ENCODE measurements at places on chromosomes 16 and 17.

DNA sequence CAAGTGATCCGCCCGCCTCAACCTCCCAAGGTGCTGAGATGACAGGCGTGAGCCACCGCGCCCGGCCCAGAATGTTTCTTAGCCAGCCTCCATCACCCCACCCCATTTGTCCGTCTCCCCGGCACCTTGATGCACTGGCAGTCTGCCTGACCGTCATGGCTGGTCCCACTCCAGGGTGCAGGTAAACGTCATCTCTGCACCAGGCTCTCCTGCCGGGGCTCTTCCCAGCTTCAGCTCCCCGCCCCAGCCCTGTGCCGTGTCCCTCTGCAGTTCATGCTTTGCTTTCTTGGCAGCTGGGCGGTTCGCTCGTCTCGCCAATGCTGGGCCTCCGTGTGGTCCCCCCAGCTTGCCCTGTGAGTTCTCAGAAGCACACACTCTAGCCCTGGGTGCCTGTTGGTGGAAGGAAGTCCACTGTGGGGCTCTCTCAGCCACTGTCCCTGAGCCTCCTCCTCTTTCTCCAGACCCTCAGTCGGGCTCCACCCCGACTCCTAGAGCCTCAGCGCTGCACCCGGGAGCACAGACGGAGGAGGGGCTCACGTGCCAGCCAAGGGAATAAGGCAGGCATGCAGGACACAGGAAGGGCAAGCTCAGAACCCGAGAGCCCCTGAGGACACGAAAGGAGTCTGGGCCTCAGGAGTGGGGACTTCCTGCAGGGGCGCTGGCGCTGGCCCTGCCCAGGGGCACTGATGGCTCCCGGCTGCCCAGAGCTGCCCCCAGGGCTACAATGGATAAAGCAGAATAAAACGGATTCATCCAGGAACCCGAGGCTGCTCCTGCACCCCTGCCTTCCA is 12.0 kb downstream of the HS3ST6 start:
- no peak for DNase-seq

DNA sequence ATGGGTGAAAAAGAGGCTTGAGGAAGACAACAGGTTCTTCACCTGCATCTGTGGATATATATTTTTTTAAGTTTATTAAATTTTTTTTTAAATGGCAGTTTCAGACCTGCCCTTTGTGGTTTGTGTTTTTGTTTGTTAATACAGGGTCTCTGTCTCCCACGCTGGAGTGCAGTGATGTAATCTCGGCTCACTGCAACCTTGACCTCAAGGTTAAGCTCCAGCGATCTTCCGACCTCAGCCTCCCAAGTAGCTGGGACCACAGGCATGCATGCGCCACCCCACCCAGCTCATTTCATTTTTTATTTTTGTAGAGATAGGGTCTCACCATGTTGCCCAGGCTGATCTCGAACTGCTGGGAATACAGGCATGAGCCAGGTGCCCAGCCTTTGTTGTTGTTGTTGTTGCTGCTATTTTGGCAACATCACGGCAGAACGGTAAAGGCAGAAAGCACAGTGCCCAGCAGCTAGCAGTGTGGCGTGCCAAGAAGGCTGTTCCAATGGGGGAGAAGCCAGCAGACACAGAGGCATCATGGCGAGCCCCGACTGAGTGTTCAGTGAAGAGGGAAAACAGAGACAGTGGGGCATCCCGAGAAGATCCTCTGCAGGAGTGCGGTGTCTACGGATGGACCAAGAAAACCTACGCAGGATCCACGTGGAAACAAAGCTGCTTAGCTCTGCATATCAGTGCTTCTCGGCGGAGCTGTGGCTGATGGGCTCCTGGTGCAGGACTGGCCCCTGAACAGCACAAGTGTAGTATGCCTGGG is 19.6 kb downstream of the TMC6 start:
- DNase-seq = no peak

- no peak for DNase-seq
Measured at GRCh38 chr16:57728336-57729181, 7.0 kb upstream of the KATNB1 start.

DNA sequence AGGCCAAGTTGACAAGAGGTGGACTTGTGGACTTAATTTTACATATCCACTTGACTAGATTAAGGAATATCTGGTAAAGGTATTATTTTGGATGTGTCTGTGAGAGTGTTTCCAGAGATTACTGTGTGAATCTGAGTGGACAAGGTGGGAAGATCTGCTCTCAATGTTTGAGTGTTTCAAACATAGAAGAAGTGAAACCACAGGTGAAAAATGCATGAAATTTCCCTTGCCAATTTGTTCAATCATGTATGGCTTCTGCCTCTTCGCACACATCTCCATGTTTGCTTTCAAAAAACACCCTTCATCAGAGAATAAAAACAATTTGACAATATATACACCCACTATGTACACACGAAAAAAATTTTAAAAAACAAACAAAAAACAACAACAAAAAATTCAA is 152.7 kb downstream of the SALL1 start:
- DNase-seq = no peak

GRCh38 chr17:76408037-76408849 is 23.8 kb downstream of the SPHK1 start:
- DNase-seq = no peak

GRCh38 chr17:45256114-45256966 is 5.6 kb downstream of the SPATA32 start:
- no peak for DNase-seq

- no peak for DNase-seq
Measured at GRCh38 chr16:6106061-6106460, 1008.5 kb upstream of the EEF2KMT start.

- no peak for DNase-seq
Measured at GRCh38 chr17:29046473-29046839, 3.5 kb downstream of the PIPOX start.

DNA sequence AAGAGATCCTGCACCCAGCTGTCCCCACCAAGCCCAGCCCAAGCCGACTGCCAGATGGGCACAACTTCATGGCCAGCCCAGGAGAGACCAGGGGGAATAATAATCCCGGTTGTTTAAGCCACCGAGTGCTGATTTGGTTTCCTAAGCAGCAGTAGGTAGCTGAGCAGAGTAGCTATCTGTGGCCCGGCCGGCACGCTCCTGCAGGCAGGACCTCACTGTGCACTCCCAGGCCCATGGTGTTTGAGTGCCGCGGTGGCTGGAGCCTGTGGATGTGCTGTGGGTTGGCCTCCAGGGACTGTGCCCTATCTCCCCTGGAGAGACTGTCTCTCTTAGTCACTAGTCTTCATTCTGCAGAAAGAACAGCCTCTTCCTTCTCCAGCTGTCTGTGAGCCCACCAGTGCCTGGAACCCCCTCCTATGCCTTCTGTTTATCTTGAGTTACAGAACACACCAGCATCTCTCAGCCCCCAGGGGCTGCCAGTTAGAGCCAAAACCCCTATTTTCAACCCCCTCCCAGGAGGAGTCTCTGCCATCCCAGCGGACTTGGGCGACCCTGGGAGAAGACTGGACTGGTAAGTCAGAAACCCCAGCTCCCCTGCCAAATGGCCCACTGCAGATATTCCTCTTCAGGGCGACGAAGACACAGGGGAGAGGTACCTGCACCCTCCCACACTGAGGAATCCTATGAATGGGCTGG is 152.0 kb downstream of the SDK2 start:
- DNase-seq = no peak

DNA sequence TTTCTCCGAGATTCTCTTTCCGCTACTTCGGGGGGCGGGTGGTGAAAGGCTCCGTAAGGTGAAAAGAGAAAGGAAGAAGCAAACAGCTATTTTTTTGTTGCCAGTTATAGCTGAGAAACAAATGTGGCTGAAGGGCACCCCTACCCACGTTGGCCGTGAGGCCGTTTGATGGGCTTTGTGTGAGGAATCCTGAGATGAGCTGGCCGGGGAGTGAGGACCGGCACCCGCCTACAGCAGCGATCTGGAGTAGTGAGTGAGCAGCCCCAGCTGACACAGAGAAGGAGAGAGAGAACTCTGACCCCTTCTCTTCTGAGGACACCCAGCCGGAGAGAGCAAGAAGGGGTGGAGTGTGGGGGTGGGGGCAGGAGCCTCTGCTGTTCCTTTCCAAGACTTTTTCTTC is 5.6 kb downstream of the JPH3 start:
- no peak for DNase-seq

DNA sequence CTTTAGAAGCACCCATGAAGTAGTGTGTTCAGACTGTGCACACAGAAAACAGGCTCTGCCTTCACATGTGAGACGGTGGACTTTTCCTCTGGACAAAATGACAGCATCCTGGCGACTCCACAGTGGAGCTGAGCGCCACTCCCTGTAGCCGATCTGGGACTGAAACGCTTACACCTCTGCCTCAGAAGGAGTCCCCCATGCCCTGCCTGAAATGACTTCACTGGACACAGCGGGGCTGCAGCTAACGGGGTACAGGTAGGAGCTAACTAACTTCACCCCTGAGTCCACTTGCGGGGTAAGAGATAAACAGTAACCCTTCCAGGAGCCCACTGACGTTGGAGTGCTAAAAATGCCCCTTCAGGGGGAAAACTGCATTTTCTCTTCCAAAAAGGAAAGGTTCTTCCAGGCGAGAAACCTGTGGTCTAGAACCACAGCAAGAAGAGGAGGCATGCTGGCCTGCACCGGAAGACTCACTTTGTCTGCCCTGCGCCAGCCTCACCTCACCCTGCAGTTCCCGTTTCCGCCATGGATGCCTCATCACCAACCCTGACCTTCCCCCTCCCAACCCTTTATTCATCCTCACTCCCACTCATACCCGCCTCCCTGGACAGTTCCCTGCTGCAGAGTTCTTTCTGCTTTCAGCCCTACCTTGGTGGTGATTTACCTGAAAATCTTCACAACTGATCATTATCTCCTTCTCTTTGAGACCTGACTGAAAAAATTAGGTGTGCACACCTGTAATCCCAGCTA is 19.4 kb upstream of the ENDOV start:
- no peak for DNase-seq

GRCh38 chr17:16994631-16995030 is 22.7 kb upstream of the TNFRSF13B start:
- DNase-seq = no peak

DNA sequence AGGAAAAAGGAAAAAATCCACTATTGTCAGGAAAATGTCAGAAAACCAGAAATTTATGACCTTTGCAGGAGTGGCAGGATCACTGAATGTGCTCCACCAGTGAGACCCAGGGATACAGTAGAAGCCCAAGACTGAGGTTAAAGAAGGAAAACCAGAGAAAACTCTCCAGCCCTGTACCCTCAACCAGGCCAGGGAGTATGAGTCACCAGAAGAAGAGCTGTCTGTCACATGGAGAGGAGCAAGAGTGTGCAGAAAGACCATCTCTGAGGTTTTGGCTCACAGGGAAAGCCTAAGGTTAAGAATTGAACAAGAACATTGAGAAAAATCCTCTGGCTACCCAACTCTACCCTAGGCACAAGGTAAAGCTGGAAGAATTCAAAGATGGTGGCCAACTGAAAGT is 47.6 kb upstream of the MON1B start:
- DNase-seq = no peak

DNA sequence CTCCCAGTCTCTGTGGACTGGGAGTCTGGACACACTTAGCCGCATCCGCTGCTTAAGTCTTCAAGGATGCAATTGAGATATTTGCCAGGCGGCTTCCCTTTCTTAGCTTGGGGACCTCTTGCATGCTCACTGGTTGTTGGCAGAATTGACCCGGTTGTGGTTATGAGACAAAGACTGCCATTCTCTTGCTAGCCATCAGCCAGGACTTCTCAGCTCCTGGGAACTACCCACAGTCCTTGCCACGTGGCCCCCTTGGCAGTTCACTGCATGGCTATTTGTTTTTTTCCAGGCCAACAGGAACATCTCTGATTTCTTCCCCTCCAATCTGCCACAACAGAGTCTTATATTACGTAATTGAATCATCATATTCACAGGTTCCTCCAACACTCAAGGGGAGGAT is 25.5 kb downstream of the CACNG4 start:
- no peak for DNase-seq

DNA sequence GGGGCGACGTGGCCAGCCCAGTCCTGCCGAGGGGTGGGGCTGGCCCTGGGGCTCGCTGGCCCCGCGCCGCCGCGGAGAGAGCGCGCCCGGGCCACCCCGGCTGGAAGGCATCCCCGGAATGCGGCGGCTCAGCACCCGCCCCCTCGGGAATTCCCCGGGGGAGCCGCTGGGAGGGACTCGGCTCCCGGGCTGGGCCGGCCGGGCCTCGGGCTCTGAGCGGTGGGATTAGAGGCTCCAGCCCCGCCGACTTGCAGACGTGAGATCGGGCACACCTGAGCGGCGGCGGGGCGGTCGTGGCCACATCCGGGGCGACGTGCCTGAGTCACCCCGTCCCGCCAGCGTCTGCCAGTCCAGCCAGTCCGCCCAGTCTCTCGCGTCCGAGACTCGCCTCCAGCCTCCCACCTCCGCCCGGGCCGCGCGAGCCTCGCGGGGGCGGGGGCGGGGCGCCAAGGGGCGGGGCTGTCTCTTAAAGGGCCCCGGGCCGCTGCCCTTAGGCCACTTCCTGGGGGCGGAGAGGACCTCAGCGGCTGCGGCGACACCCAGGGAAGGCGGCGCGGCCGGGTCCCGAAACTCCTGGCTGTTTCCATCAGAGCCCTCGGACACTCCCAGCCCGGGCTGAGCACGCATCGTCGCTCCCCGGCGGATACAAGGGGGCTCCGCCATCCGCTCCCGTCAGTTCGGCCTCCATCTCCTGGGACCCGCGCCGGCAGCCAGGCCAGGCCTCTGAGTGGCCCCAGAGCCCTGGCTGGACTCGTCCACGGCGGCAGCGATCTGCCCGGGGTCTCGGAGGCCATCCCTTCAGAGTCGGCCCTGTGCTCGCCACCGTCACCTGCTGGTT is at the start of gene KCTD11:
Gene KCTD11 (plus strand): TSS at position 498 of the 838 bp plus-strand sequence.
- no peak for DNase-seq

DNA sequence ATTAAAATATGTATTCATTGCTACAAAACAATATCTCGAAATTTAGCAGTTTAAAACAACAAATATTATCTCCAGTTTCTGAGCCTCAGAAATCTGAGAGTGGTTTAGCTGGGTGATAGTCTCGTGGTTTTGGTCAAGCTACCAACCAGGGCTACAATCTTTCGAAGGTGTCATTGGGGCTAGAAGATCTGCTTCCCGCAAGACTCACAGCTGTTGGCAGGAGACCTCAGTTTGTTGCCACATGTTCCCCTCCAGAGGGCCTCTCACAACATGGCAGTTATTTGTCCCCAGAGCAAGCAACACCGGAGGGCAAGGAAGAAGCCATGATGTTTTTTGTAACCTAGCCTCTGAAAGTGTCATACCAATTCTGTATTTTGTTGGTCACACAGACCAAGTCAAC is 12.0 kb upstream of the BCAS3 start:
- DNase-seq = no peak

GRCh38 chr17:31428512-31428911 is 37.0 kb downstream of the RAB11FIP4 start:
- no peak for DNase-seq

GRCh38 chr16:5900046-5900445 is 802.5 kb upstream of the EEF2KMT start:
- no peak for DNase-seq

All from SIG-M5 (cell line).